Head of caudate nucleus (tissue), 42 donors: ENCODE measurements at places on chromosomes 16 and 17.

DNA sequence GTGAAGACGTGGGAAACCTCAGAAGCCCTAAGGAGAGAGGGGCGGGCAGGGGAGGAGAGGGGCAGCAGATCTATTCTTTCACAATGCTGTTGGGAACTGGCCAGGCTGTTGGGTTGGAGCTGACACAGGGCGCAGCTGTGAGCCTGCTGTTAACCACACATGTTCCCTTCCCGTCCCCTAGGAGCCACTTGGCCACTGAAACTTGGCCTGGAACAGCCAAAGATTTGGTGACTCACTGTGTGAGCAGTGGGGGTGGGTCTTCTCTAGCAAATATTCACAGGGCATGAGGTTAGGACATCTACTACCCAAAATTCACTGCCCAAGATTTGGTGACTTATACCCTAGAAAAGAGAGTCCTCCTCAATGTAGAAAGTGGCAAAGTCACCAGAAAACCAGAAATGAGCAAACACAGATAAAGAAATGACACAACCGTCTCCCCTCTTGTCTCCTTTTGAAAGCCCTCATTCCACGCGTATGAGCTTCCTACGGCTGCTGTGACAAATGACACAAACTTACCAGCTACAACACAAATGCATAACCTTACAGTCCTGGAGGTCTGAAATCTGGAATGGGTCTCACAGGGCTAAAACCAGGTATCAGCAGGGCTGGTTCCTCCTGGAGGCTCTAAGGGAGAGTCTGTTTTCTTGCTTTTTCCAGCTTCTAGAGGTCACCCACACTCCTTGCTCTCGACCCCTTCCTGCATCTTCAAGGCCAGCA is 6.3 kb downstream of the TBC1D16 start:
- DNase-seq: no peak

DNA sequence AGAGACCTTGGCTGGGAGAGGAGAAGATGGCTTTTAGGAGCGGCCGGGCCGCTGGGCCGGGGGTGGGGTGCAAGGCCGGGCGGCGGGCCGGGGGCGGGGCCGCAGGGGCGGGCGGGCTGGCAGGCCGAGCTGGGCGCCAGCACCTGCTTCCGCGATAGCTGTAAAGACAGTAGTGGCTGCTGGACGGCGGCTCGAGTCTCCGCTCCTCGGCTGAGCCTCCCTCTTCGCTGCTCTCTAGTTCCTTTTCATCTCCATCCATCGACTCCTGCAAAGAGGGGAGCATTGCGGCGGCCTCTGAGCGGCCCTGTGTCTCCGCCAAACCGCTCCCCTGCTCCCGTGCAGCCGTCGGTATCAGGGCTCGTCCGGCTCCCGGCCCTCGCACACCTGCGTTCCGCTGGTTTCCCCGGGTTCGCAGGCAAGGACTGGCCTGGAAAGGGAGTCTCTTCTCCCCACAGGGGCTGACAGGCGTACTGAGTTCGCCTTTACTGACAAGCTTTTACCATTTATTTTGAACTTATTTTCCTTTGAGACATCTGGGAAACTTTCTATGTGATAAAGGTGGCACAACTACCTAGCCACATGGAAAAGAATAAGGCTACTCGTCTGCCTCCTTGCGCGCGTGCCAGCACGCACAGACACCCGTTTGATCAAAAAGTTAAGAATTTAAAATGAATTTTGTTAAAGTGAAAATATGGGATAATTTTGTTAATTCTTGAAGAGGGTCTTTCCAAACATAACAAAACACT is at the start of gene C17orf75:
TSS of gene C17orf75 (minus strand) at position 317 of the 746 bp plus-strand sequence. CDS start at position 283, 34 bp downstream.
- peak; percentile 90 for DNase-seq

GRCh38 chr17:44555099-44555498 is 2.2 kb upstream of the FZD2 start:
- no peak for DNase-seq

DNA sequence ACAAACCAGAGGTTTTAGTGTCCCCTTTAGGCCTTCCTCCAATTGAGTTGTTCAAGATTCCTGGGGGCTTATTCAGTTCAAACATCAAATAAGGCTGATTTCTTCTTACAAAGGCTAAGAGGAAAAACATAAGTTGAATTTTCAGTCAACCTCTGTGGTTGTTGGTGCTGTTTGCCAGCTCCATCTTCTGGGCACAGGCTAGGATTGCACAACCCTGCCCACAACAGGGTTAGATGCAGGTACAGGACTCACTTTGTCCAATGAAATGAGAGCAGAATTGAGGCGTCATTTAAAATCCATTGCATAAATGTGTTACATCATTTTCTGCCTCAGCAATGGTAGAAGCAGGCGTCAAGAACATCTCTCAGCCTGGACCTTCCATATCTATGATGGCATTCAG is 173.3 kb downstream of the PMP22 start:
- DNase-seq: no peak

DNA sequence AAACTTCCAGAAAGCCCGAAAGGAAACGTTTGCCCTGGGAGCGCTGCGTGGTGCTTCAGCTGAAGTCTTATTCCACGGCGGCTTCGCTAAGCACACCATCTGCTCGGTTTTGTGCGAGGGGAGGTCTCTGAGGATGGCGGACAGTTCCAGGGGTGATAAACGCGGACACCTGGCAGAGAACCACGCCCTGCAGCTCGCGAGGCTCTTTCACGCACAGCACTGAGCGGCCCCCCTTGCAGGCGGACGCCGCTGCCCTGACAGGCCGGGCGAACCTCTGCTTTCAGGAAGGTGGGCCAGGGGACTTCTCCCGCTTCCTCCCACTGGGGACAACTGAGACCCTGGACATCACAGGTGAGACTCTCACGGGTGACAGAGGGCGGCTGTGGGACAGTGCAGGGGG is 3.7 kb downstream of the MVD start:
- DNase-seq: no peak

DNA sequence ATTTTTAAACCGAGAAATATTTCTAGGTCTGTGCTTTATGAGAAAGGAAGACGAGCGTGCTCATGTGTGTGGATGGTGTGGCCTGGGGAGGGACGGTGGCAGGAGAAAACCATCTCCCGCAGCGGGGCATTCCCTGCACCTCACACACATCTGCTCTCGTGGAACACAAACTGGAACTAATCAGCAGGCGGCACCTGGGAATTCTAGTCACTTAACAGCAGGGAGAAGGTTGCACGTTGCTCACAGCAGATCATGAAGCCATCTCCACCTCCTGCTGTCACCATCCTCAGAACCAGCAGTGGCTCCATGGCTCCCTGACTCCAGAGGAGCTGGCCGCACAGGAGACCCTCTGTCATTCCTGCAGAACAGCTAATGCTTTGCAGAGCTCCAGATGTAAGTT is 35.2 kb downstream of the ADCY9 start:
- peak; percentile 60 for DNase-seq

- no peak for DNase-seq
Observed at GRCh38 chr17:45935710-45936509, 41.6 kb downstream of the MAPT start.

GRCh38 chr16:11109566-11109965 is 146.4 kb downstream of the SOCS1 start:
- no peak for DNase-seq

- no peak for DNase-seq
Observed at GRCh38 chr16:31700200-31700529, 172.5 kb downstream of the AHSP start.

- DNase-seq: peak; percentile 96
Observed at GRCh38 chr16:2500918-2501750, 12.6 kb upstream of the ATP6V0C start.

GRCh38 chr17:50763716-50764475 is 3.4 kb downstream of the ANKRD40CL start:
- no peak for DNase-seq

GRCh38 chr17:53462393-53462811 is 360.3 kb upstream of the KIF2B start:
- DNase-seq: no peak

DNA sequence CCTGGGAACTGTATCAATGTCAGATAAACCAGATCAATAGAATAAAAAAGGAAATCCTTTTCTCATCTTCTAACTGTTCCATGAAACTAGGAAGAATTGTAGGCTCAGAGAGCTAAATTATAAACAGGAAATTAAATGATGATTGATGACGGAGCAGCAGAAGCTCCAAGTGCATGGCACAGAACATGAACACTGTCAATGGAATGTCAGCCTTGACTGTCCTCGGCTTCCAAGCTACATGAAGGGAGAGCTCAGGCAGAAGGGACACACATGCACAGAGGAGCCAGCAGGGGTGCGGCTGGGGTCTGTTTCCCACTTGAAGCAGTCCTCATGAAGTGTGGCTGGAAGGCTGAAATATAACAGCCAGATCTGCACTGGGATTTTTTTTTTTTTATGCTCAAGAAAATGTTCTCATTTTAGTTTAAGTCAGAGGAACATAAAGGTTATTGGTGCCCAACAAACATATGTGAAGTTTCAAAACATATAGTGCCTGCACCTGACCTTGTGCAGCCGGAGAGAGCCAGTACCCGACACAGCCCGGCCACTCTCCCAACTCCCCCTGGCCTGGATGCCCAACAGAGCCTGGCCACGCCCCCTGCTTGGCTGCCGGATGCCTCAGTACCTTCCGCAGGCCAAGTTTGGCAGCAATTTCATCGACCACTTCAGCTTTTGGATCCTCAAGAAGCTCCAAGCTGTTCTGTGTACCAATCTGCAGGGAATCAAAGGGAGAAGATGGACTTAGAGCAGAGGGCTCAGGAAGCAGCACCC is 37.0 kb downstream of the NPLOC4 start:
- DNase-seq: no peak

- DNase-seq: peak; percentile 35
Observed at GRCh38 chr16:4733747-4734062, 366 bp downstream of the ANKS3 start.

DNA sequence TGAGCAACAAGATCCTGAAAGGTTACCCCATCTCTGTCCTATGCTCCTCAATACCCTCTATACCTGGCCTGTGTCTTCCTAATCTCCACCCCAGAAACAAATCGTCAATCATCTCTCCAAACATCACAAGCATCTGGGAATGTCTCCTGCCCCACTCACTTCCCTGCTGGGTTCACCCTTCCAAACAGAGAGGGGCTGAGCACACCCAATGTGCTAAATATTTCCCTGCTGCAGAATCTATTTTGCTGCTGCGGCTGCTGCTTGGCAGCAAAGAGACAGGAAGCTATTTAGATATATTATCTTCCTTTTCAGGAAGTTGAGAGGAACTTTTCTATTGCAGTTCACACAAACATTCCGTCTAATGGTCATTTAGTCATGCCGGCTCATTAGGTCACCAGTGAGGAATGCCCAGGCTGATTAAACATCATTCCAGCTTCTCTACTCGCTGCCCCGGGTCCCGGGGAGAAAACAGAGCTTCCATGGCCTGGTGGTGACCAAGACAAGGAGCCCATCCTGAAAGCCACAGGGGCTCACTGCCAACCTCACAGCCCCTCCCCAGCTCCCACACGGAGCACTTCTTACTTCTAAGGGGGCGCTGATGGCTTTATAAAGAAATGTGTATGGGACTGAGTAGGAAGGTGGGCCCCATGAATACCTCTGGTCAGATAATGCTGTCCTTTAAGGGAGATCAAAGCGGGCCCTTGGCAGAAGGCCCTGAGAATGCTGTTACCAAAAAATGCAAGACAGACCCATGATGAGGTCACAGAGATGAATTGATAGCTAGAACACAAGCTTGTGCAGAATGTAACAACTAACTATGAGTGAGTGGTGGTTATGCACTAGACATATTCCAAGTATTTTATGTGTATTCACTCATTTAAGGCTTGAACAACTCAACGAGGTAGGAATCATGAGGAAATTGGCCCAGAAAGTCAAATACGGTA is 218.3 kb downstream of the SOX9 start:
- DNase-seq: no peak

- no peak for DNase-seq
Observed at GRCh38 chr16:58842156-58842555, 108.0 kb upstream of the GOT2 start.

GRCh38 chr17:73349138-73349537 is 37.3 kb upstream of the CDC42EP4 start:
- peak; percentile 47 for DNase-seq

DNA sequence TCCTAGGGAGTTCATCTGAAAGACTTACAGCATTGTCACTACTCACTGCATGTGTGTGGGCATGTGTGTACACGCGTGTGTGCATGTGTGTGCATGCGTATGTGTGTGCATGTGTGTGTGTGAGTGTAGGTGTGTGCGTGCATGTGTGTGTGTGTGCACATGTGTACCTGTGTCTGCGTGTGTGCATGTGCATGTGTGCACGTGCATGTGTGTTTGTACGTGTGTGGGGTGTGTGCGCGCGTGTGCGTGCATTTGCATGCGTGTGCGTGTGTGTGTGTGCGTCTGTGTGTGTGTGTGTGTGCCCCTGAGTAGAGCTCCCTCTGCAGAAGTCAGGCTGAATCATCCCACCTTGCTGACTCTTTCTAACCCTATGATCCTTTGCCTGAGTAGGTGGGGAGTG is 114.8 kb upstream of the RBFOX1 start:
- no peak for DNase-seq
